ENCODE measurements at places on chromosomes 11 and 22.

DNA sequence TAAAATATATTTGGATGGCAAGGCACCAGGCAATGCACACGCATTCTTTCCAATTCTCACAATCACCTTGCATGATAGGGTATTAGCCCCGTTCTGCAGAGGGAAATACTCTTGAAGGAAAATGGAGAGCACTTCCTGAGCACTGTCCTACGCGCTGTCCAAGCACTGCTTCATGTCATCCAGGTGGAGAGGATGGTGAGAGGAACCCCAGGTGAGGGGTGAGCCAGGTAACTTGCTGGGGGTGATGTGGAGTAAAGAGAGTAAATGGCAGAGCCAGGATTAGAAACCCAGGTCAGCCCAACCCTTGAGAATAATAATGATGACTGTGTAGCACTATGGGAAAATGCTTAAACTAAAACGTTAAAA lies 711 bp upstream of the PACSIN2 start:
- DNase-seq: no peak

- no peak for DNase-seq
Measured at GRCh38 chr22:39466228-39467006, 9.6 kb downstream of the MGAT3 start.

DNA sequence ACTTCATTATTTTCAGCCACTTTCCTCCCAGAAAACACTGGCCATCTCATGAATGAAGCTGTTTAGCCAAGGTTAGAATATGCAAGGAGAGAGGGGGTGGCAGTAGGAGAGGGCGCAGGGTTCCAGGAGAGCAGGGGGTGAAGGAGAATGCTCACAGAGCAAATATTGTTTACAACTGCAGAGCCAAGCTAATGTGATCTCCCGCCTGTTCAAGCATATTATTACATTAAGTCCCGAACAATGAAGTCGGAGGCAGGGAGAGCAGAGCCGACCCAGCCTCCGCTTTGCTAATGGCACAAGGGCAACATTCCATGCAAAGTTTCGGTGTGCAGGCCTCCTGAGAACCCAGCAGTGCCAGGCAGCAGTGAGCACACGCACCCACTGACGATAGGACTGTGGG lies 80.1 kb downstream of the MICAL3 start:
- no peak for DNase-seq

GRCh38 chr22:44347549-44347948 lies 34.8 kb upstream of the SHISAL1 start:
- DNase-seq: no peak

DNA sequence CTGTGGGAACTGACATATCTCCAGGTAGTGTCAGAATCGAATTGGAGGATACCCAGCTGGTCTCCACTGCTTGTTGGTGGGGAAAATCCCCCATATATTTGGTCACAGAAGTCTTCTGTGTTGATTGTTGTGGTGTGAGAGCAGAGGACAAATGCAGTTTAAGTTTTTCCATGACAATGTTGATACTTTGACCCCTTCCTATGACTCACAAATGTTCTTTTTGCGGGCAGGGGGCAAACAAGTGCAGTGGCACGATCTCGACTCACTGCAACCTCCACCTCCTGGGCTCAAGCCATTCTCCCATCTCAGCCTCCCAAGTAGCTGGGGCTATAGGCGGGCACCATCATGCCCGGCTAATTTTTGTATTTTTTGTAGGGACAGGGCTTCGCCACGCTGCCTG lies 7.4 kb upstream of the PATL1 start:
- DNase-seq: no peak

DNA sequence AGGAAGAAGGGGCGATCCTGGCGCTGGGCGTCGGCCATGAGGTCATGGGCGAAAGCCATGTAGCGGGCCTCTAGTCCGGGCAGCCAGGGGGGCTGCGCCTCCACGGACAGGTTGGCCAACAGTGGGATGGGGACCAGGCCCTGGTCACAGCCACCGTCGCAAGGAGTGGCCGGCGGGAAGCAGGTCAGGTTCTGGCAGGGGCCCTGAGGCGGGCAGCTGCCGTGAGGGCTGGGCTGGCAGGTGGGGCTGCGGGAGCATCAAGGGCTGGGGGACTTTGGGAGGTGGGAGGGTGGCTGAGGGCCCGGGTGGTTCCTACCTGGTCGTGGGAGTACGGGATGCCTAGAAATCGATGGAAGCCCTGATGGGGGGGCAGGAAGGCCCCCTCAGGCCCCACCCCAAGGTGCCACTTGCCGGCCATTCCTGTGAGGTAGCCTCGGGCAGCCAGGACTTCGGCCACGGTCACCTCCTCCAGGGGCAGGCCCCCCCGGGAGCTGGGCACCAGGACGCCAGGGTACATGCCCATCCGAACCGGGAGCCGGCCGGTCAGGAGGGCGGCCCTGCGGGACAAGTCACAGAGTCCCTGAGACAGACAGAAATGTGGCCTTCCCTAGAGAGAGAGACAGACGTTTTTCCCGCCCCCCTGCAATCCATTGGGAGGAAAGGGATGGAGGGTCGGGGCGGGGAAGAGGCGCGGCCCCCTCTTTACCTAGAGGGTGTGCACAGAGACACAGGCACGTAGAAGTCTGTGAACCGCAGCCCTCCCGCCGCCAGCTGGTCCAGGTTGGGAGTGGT lies 906 bp downstream of the ARSA start:
- no peak for DNase-seq

DNA sequence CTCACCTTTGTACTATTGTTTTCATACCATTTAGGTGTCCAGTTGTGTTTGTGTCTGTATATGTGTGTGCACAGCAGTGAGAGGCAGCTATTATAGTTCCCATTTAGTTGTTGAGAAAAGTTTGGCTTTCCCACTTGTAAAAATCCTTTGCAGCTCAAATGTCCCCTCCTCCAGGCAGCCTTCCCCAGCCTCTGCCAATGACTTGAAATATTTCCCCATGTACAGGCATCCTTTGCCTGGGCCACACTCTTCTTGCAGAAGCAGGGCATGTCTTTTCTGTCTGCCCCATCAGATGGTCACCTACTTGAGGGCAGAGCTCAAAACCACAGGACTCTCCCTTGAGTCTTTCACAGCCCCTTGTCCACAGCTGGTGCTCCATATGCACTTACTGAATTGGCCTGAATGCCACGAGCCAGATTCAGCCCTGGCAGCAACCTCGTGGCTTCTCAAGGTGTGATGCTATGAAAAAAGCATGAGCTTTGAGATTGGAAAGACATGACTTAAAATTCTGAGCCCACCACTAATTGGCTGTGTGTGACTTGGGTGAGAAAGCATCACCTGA lies 39.3 kb downstream of the MYEOV start:
- DNase-seq: no peak

DNA sequence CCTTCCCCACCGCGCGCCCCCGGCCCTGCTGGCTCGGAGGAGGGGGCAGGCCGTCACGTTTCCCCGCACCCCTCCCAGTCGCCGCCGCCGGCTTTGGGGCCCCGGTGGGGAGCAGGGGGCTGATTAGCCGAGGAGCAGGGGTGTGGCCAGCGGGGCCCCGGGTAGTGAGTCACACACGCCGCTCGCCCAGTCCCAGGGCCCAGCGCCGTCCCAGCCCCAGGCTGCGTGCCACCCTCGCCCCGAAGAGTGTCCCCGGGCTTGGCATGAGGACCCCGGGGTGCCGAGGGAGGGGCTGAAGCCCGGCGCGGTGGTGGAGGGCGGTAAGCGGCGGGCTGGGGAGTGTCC lies 34.4 kb downstream of the PRDM11 start:
- peak; percentile 94 for DNase-seq

DNA sequence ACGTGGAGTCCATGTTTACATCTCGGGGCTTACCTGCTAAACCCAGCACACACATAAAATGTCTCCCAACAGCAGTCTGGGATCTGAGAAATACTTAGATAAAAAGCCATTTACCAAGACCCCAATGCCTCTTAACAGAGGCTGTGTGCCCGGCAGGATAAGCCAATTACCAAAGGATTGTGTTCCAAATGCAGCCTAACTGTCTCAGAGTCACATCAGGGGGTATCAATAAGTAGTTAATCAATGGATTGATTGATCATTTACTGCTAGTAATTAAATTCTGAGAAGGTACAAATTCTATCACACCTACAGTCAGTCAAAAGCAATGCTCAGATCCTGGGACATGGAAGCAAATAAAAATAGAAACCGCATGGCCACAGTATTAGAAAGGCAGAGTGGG lies 125.6 kb downstream of the DSCAML1 start:
- no peak for DNase-seq

DNA sequence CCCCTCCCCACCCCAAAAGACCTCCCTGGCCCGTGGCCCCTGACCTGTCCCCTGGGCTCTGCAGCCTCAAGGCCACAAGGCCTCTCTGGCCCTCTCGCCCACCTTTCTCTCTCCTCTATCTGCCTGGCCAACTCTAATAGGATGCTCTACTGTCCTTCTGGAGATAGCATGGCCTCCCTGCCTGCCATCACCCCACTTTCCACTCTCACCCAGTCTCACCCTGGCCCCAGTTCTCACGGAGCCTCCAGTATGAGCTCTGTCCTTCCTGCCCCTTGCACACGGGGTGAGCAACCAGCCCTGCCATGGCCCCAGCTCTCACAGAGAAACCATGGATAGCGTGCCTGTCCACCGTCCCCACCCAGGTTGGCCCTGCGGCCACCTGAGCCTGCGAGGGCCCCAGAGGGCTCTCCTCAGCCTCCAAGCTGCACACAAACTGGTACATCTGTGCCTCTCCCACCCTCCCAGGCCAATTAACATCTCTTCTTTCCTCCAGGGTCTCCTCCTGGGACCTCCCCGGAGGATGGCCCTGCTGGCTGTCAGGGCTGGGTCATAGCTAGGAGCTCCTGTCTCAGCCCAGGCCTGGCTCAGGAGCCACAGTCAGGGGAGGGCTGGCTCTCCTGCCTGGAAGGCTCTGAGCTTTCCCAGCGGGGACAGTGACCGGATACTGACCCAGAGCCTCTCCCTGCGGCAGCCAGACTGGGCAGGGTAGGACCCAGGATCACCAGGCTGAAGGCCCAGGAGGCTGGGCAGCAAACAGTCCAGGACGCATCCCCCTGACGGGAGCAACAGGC lies 22.3 kb downstream of the RTN4R start:
- no peak for DNase-seq

DNA sequence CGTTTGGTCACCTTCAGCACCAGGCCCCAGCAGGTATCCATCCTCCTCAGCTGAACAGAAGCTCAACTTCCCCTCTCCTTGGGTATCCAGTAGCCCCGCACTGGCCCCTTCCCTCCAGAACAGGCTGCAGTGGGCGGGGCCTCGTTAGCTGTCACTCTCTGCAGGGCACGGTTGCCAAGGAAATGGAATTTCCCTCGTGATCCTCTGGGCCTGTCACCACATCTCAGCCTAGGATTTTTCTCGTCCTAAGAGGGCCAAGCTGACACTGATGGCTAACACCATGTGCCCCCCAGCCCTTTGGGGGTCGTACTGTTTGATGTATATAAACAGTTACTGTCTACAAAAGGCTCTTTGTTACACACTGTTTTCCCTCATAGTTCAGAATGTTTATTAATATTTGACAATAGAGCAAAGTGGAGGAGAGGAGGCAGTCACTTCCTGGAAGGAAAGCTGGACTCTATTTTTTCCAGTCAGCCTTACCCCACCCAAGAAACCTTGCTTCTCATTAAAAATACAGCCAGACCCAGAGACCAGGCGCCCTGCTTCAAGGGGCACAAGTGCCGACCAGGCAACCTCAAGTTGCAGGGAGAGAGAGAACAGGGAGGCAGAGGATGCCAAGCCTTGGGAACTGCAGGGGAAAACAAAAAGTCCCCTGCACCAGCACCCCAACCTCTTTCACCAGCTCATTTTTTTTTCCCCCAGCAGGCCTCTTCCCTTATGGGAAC lies 44.5 kb downstream of the FEZ1 start:
- peak; percentile 29 for DNase-seq

DNA sequence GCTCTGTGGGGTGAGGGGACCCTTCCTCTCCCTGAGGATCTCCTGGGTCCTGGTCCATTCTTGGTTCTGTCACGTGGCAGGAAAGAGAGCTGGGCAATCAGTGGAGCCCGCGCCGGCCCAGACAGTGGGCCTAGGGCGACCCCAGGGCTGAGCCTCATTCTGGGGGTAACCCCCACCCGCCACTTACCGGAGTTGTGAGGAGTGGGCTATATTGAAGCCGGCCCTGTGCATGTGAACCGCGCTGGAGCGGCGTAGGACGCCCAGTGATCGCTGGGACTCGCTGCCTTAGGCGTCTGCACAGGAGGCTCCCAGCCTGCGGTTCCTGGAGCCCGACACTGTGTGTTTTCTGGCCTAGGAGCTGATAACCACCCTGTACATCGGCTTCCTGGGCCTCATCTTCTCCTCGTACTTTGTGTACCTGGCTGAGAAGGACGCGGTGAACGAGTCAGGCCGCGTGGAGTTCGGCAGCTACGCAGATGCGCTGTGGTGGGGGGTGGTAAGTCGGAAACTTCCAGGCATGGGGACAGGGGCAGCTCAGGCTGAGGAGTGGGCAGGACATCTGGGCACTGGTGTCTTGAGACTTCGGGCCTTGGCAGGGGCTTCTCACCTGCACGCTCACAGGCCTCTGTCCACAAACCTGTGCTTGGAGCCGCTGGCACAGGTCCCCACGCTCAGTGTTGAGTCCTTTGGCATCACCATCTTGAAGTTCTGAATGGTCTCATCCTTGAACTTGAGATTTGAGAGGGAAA lies 127.1 kb downstream of the KCNQ1OT1 start:
- DNase-seq: no peak

GRCh38 chr11:44823006-44823405 lies 96.2 kb downstream of the TSPAN18 start:
- peak; percentile 49 for DNase-seq

GRCh38 chr11:79007771-79008402 lies 432.9 kb downstream of the TENM4 start:
- DNase-seq: no peak
